ENCODE measurements at places on chromosomes 7 and 10. TPM values are rescaled to one million over a fixed set of nuclear protein-coding genes. Genes with fewer than 3 reads are reported as not detected.

The NT5C3A gene
- total RNA-seq: 26.5 TPM

The MSS51 gene
- total RNA-seq: 2.3 TPM

The HTRA1 gene
- total RNA-seq: 36.6 TPM

The OR13A1 gene
- not detected for total RNA-seq

The NUTM2A gene
- 1.0 TPM for total RNA-seq

DNA sequence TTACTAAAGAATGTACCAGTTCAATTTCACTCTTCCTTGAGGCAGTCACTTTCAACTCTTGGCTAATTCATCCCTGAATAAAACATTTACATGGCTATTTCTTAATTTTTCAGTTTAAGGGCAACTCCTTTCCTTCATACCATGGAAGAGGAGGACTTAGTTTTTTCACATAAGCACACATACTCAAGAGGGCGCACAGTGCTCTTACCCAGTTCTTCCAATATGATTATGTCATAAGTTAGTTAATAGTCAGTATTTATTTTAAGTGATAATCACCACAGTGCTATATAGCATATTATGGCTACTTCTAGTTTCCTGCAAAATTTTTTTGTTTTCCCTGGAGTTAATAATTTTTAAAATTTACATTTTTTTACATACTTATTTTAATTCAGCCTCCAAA is 58.6 kb downstream of the SND1 start:
- DNase-seq: no peak

DNA sequence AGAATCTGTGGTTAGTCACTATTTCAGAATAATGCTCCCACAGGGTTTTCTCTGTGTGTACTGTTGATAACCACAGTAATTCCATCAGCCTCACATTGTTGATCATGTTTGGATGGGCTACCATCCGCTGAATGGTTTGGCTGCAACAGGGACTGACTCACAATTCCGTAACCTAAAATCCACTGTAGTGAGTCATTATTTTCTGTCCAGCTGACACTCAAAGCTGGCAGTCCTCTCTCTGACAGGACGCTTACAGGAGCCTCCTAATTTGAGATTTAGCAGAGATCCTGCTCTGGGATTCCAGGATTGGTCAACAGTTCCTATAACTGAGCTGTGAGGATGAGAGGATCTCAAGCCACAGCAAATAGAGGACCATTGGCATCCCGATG is 32.7 kb downstream of the VWA2 start:
- DNase-seq: no peak

DNA sequence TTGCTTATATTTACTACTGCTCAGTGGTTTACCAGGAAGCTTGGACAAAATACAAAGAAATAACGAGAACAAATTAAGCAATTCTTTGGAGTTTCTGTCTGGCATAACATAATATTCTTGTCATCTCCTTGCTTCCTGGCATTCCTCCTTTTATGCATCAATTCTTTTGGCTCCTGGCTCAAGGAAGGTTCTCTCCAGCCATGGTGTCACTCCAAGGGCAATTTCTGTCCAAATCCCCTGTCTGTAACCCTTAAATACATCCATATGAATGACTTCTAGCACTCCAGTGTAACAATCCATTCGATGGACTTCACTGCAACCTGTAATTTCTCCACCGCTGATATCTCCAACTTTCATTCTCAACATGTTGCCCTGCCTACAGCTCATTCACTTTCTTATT is 617.7 kb upstream of the ANKRD30A start:
- no peak for DNase-seq

The PRKRIP1 gene
- 40.2 TPM for total RNA-seq

DNA sequence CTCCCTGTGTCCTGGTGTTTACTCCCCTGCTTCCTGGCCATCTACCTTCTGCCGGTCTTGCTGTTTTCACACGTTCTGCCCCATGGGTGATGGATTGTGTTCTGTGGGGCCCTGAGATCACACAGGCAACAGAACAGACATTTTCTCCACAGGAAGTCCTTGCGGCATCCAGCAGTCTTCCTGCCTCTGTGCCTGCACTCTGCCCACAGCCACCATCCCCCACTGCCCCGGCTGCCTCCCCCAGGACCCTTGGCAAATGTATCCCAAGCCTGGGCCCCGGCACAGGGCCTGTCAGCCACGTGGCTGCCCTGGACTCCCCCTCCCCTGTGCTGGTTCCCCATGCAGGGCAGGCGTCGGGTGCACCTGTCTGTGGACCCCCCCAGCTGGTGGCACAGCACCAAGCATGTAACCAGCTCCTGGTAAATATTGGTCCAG is 184.2 kb downstream of the WDR37 start:
- peak; percentile 19 for DNase-seq

DNA sequence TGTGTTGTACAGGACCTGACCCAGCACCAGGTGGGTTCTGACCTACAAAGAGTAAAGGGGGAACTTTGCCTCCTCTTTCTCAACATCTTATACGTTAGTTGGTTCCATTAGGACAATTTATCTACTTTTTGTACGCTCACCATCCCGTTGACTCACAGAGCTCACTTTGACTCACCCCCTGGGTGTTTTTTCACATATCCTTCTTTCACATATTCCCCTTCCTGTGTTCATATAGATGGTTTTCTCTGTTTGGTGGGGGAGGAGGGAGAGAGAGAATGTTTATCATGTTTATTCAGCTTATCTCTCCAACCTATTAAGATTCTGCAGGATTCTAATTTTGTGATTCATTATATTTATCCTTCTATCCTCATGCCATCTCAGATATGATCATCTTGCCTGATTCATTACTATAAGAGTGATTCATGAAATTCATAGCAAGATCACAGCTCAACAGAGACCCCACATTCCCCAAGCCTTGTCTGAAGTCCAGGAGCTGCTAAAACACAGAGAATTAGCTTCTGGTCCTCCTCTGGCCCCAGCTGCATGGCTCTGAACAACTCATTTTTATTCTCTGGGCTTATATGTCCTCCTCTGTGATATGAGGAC is 37.2 kb downstream of the PRSS2 start:
- DNase-seq: no peak

DNA sequence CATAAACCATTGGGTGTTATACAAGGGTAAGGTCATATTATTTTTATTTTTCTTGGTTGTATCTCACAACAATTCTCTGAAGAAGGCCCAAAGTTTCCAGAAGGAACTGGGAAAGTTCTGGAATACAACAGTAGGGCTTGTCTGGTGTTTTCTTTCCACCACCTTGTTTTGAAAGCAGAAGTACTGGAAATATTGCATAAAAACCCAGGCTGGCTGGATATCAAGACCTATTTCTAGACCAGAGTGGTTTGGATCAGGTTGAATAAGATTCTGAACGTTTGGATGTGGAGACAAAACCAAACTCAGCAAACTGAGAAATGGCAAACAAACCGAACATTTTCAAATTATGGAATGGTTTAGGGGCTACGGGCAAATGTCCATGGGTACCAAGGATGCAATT is 182.6 kb upstream of the FZD8 start:
- DNase-seq: no peak

DNA sequence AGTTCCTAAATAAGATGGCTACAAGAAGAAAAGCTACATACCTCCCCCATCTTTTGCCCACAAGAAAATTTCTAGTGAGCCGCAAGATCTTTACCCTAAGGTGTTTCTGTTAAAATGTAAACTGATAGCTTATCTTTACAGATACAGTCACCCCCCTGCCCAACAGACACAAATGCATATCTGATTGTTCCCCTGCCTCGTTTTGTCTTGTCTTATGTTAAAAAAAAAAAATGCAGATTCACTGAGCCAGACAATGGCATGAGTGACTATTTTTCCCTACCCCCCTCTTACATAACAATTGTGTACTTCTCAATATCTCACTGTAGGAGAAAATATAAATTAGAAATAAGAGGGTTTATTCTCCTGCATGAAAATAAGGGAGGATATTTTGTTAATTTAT is 8.5 kb downstream of the ZNF138 start:
- no peak for DNase-seq

The SPDYE6 gene
- total RNA-seq: not detected

DNA sequence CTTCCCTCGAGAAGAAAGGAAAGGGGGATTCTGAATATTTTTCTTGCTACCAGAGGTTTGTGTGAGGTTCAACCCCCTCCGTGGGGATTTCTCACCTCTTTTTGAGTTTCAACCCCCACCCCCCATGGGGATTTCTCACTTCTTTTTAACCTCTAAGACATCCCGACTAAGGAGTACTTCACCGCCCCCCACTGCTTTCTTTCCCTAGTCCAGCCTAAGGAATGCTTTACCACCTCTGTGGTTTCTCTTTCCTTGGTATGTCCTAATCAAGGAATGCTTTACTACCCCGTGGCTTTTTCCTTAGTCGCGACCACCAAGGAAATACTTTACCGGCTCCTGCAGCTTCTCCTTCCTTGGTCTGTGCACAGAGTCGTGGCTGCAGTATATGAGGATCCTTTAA is 149.4 kb downstream of the LYZL1 start:
- DNase-seq: no peak

Measured in body of pancreas (tissue), 4 donors.